ENCODE measurements at places on chromosomes 4 and X. TPM values are rescaled to one million over a fixed set of nuclear protein-coding genes. Genes with fewer than 3 reads are reported as not detected.

DNA sequence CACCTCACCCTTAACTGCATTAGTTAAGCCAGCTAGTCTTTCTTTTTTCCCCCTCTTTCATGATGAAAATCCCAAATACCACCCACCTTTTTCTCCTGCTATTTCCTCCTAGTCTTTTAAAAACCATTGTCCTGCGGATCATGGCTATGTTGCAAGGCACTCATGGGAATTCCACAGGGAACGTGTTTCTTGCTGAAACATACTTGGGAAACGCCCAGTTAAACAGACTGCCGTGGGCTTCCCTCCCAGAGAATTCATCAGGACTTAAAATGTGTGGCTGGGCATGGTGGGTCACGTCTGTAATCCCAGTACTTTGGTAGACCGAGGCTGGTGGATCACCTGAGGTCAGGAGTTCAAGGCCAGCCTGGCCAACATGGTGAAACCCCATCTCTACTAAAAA is 32.2 kb downstream of the XG start:
- H3K27ac ChIP-seq = no peak overlapping the region
- no peak for DNase-seq
- no peaks in the 10 kb centered on the region for H3K4me1 ChIP-seq
- no peaks in the 10 kb centered on the region for H3K27me3 ChIP-seq
- no peaks in the 10 kb centered on the region for H3K36me3 ChIP-seq
- no peak overlapping the region for H3K4me3 ChIP-seq

The CFP gene
- total RNA-seq = 0.89 TPM

GRCh38 chr4:172786039-172786792 is 382.4 kb upstream of the GALNT7 start:
- no peaks in the 10 kb centered on the region for H3K36me3 ChIP-seq
- H3K27me3 ChIP-seq = no peaks in the 10 kb centered on the region
- no peak overlapping the region for H3K4me3 ChIP-seq
- no peak for DNase-seq
- H3K27ac ChIP-seq = no peak overlapping the region

DNA sequence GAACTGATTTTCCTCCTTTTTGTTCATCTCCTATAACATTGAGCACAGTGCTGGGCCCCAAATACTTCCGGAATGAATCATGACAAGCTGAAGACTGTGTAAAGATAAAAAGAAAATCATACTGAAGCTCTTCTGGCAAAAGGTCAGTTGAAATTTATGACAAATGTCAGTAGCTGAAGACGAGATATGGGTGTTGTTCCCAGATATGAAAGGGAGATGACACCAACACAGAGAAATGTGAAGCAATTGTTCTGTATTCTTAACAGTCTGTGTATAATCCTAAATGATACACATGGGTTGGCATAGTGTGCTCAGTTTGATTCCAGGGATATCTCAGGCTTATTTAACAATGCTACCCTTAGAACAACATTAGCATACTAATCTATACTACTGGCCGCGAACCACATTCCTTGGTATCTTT is 170.5 kb upstream of the PITX2 start:
- no peak overlapping the region for H3K4me3 ChIP-seq
- H3K36me3 ChIP-seq = no peaks in the 10 kb centered on the region
- no peaks in the 10 kb centered on the region for H3K27me3 ChIP-seq
- no peaks in the 10 kb centered on the region for H3K4me1 ChIP-seq

DNA sequence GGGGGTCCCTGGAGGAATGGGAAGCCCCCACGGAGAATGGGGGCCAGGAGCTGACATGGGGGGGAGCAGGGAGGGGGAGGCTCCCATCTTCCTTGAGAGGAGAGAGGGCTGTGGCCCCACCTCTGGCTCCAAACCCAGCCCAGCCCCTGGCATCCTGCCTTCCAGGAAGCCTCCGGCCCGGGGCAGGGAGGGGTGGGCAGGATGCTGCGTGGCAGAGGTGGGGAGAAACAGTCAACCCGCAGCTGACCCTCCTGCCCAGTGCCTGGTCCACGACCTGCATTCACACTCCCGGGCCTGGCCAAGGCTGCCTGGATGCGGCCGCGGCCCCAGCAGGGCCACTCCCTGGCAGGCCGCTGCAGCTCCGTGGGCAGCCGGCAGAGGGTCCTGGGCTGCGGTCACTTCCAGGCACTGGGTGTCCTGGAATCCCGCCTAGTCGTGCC is 39.0 kb downstream of the CPLX1 start:
- H3K36me3 ChIP-seq = no peaks in the 10 kb centered on the region
- H3K4me3 ChIP-seq = no peak overlapping the region
- peaks cover 81% of the 10 kb centered on the region for H3K4me1 ChIP-seq
- DNase-seq = no peak

The PNMA3 gene
- total RNA-seq = 1.3 TPM

DNA sequence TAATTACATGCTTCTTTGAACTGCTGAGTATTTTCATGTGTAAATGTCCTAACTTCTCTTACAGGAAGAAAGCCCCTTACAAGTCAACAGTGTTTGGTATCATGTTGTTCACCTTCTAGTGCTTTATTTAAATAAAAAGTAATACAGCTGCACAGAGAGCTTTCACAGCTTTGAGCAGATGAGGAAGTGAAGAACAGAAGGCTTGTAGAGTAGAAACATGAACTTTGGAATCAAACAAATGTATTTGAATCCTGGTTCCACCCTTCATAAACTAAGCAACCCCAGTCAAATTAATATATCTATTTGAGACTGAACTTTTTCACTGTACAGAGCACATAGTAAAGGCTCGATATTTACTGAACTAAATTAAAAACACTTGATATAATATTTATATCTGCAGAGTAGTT is 120.5 kb downstream of the CAMK2D start:
- no peak for DNase-seq
- no peak overlapping the region for H3K4me3 ChIP-seq
- H3K36me3 ChIP-seq = no peaks in the 10 kb centered on the region
- H3K4me1 ChIP-seq = no peaks in the 10 kb centered on the region
- H3K27ac ChIP-seq = no peak overlapping the region
- H3K27me3 ChIP-seq = no peaks in the 10 kb centered on the region

GRCh38 chr4:144494280-144494679 is 151.7 kb upstream of the HHIP start:
- DNase-seq = no peak
- H3K4me3 ChIP-seq = no peak overlapping the region
- no peaks in the 10 kb centered on the region for H3K27me3 ChIP-seq
- H3K27ac ChIP-seq = no peak overlapping the region
- no peaks in the 10 kb centered on the region for H3K36me3 ChIP-seq
- H3K4me1 ChIP-seq = no peaks in the 10 kb centered on the region

DNA sequence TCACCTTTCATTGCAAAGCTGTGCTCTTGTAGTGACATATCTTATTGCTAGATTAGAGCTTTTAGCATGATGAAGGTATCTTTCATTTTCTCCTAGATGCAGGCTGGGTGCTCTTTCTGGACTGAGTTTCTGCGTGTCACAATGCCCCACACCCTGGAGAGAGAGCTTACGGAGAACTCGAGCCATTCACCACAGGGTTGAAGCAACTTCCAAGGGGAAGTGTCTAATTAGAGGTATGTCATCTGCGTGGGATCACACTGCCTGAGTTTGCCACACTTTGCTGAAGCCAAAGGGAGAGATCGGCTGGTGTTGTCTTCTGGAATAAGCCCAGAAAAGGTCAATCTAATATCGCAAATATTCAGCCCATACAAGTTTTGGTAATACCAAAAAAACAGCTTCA is 179.3 kb upstream of the MBNL3 start:
- H3K27ac ChIP-seq = no peak overlapping the region
- no peak overlapping the region for H3K4me3 ChIP-seq
- H3K4me1 ChIP-seq = no peaks in the 10 kb centered on the region
- H3K36me3 ChIP-seq = no peaks in the 10 kb centered on the region
- no peaks in the 10 kb centered on the region for H3K27me3 ChIP-seq

GRCh38 chrX:19133784-19134183 is 11.5 kb upstream of the ADGRG2 start:
- no peak for DNase-seq
- no peaks in the 10 kb centered on the region for H3K4me1 ChIP-seq
- H3K27me3 ChIP-seq = no peaks in the 10 kb centered on the region

The WNK3 gene
- 0.02 TPM for total RNA-seq

- no peaks in the 10 kb centered on the region for H3K27me3 ChIP-seq
- H3K4me1 ChIP-seq = no peaks in the 10 kb centered on the region
- no peak for DNase-seq
- no peak overlapping the region for H3K4me3 ChIP-seq
- H3K36me3 ChIP-seq = no peaks in the 10 kb centered on the region
Observed at GRCh38 chr4:137421796-137422195, 110.5 kb downstream of the PCDH18 start.

DNA sequence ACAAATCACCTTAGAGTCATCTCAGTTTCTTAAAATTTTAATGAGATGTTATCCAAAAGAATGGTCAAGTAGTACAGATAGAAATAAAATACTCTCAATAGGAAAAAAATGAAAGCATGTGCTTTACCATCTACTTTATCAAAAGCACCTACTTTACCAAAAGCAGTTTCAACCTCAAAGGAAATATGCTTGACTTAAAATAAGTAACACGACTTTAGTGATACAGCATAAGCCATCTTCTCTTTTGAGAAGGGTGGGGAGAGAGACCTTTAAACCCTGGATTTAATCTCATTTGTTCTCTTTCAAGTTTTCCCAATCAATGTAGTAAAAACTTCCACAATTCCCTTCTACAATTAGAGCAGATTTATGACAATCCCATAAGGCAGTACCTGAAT is 26.5 kb downstream of the OTUD4 start:
- H3K4me3 ChIP-seq = no peak overlapping the region
- peaks cover 87% of the 10 kb centered on the region for H3K36me3 ChIP-seq
- H3K27me3 ChIP-seq = no peaks in the 10 kb centered on the region
- H3K4me1 ChIP-seq = no peaks in the 10 kb centered on the region
- no peak for DNase-seq
- no peak overlapping the region for H3K27ac ChIP-seq

DNA sequence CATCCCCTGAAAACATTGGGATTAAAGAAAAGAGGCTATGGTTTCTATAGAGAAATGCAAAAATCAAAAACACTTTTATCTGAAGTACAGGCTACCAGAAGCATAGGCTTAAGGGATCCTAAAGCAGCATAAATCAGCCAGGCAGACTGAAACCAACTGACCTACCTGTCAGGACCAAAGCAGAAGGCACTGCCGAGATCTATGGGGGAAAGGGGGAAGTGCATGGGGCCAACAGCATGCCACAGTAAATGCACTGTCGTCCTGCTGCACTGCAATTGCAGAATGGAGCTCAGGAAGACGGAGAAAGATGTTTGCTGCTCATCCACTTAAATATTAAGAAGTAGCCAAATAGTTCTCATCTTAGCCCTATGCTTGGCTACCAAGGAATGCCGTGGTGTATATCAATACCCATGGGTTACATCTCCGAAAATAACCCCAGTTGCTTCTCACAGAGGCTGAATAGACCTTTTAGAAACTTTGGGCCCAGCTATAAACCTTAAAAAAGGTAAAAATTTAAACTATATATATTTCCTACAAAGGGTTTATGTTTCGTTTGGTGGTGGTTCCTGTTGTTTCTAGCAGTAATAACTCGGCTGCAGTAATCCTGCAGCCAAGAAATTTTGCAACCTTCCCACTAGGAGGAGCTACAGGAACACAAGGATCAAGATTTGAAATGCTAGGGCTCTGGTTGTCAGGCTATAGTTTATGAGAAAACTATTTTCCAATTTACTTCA is 312.2 kb upstream of the DIAPH2 start:
- no peak overlapping the region for H3K27ac ChIP-seq
- H3K4me3 ChIP-seq = no peak overlapping the region
- DNase-seq = no peak
- H3K4me1 ChIP-seq = no peaks in the 10 kb centered on the region
- no peaks in the 10 kb centered on the region for H3K36me3 ChIP-seq

GRCh38 chr4:123743848-123744247 is 347.3 kb downstream of the SPRY1 start:
- DNase-seq = no peak
- H3K27ac ChIP-seq = no peak overlapping the region
- H3K27me3 ChIP-seq = no peaks in the 10 kb centered on the region
- H3K4me3 ChIP-seq = no peak overlapping the region
- H3K36me3 ChIP-seq = no peaks in the 10 kb centered on the region

The POU4F2 gene
- total RNA-seq = not detected

DNA sequence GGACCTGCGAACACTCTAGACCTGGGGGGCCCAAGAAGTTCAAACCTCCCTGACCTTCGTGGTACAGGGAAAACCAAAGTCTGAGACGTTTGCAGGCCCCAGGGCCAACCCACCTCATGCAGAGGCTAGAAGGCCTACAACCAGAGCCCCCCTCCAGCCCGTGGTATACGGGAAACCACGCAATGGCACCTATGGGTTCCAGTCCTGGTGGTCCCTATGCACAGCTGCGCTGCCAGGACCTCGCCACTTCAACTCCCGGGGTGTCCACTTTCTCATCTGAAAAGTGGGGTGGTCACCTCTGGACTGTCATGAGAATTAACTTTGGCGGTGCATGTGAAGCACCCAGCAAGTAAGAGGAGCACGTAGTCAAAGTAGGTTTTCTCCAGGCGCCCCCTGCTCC is 8.4 kb upstream of the MSX1 start:
- no peak overlapping the region for H3K27ac ChIP-seq
- H3K4me3 ChIP-seq = no peak overlapping the region
- peaks cover 17% of the 10 kb centered on the region for H3K4me1 ChIP-seq
- H3K27me3 ChIP-seq = peaks cover 59% of the 10 kb centered on the region

- H3K27me3 ChIP-seq = peaks cover 37% of the 10 kb centered on the region
- H3K36me3 ChIP-seq = no peaks in the 10 kb centered on the region
- DNase-seq = no peak
- H3K27ac ChIP-seq = no peak overlapping the region
- H3K4me1 ChIP-seq = no peaks in the 10 kb centered on the region
Observed at GRCh38 chr4:7956270-7956808, 16.7 kb upstream of the AFAP1 start.

The GPR82 gene
- not detected for total RNA-seq

GRCh38 chr4:6658597-6659075 is 18.2 kb downstream of the MRFAP1 start:
- H3K27me3 ChIP-seq = 0 out of 2 replicates have a peak, but pooled peaks cover 5% of the 10 kb centered on the region
- peaks cover 17% of the 10 kb centered on the region for H3K4me1 ChIP-seq
- H3K27ac ChIP-seq = no peak overlapping the region
- H3K4me3 ChIP-seq = no peak overlapping the region
- DNase-seq = no peak

The HS3ST1 gene
- not detected for total RNA-seq

DNA sequence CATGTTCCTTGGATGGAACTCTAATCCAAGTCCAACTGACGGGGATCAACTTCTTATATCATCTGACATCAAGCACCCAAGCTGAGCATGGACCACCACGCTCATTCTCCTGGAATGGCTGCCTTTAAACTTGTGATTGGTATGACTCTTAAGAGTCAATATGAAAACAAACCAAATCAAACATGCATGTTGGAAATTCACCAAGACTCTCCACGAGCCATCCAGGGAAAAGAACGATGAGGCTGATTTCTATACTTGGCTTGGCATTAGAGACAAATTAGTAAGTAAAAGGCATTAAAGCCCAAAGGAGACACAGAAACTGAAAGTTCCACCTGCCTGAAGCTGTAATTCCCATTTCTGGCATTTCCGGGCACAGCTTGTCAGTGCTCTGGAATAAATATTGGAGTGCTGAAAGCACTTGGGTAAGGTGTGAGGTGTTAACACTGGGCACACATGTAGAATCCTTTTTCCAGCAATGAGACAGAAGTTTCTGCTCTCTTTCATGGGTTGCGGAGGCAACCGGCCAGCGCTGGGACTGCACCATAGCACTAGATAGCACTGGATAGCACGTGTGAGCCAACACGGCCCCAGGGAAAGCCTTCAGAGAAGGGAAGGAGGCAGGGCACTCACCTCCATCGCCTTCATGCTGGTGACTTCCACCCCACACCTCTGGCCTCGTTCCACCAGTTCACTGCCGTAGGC is 42.1 kb upstream of the CENPU start:
- H3K4me3 ChIP-seq = no peak overlapping the region
- no peaks in the 10 kb centered on the region for H3K27me3 ChIP-seq
- no peak for DNase-seq
- no peaks in the 10 kb centered on the region for H3K4me1 ChIP-seq

GRCh38 chrX:102546828-102547493 is 30.4 kb upstream of the TMSB15A start:
- no peak overlapping the region for H3K27ac ChIP-seq
- no peaks in the 10 kb centered on the region for H3K36me3 ChIP-seq
- no peak for DNase-seq
- no peaks in the 10 kb centered on the region for H3K4me1 ChIP-seq

Data from K562 (cell line).